ENCODE measurements at places on chromosomes 2 and 18. TPM values are rescaled to one million over a fixed set of nuclear protein-coding genes. Genes with fewer than 3 reads are reported as not detected.

DNA sequence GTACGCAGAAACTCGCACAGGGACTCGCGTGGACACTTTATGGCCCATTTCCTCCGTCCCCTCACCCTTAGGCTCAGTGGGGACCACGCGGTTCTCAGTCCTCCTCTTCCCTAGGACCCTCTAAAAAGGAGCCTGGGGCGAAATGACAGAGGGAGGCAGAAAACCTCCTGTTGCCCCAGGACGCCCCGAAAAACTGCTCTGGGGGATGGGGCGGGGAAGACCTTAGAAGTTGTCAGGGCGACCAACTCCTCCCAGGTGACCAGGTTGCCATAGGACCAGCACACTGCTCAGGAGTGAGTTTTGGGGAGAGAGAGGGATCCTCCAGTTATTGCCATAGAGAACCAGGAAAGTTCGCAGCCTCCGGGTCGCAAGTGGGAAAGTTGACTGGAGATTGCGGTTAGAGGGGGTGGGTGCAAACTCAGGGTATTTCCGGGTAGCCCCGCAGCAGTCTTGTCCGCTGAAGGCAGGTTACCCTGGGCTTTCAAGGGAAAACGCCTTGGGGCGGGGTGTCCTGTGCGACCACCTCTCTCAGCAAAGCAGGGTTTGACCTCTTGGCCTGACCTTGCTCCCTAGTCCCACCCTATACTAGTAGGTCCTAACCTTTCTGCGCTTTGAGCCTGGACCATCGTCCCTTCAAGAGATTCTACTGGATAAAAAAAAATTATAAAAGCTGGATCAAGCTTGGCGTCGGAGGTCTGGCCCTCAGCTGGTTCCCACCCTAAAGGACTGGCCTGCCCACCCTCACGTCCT lies 7.8 kb upstream of the PAX3 start:
- H3K36me3 ChIP-seq, result no peaks in the 10 kb centered on the region
- peaks cover 13% of the 10 kb centered on the region for H3K27me3 ChIP-seq
- H3K4me3 ChIP-seq, result peak overlapping the region; percentile 57
- no peak for DNase-seq

DNA sequence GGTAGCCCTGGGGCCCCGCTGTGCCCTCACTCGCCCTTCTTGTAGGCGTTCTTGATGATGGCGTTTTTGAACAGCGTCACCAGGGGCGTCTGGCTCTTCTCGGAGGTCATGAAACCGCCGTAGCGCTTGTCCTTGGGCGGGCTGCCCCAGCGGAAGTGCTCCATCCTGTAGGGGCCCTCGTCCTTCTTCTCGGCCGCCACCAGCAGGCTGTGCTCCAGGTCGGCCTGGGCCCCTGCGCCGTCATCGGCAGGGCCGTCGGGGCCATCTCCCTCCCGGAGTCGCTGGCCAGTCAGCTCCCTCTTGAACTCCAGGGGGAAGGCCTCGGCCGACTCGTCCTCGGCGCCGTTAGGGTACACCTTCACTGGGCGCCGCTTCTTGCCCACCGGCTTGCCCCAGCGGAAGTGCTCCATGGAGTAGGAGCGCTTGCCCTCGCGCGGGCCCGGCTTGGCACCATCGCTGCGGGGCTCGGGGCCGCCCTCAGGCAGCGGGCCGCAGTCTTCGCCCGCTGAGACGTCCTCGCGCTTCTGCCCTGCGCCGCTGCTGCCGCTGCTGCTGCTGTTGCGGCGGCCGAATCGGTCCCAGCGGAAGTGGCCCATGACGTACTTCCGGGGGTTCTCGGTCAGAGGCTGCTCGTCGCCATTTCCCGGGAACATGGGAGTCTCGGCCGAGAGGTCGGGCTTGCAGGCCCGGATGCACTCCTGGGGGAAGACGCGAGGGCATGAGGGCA lies 7.2 kb downstream of the POMC start:
- DNase-seq, result no peak
- H3K36me3 ChIP-seq, result no peaks in the 10 kb centered on the region
- H3K4me3 ChIP-seq, result peak overlapping the region; percentile 54
- H3K4me1 ChIP-seq, result no peaks in the 10 kb centered on the region

DNA sequence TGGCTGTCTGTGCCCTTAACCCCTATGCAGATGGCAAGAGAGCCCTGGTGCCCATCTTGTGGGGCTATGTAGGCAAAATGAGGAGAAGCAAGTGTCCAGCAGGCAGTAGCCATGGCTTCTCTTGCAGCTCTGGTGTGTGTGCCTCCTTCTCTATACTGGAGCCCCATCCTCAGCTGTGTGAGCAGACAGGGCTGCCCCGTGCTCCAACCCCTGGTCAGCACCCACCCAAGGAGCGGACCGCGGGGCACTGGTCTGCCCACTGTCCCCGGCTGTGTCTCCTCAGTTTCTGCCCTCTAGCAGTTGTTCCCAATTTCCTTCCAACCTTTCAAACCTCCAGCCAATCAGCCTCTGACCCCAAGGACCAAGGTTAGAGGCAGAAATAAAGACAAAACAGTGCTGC lies 134.9 kb upstream of the GLI2 start:
- H3K27ac ChIP-seq, result no peak overlapping the region
- no peak overlapping the region for H3K4me3 ChIP-seq
- peaks cover 7% of the 10 kb centered on the region for H3K4me1 ChIP-seq
- no peaks in the 10 kb centered on the region for H3K27me3 ChIP-seq
- DNase-seq, result no peak

Gene LIPG
- 0.06 TPM for total RNA-seq

DNA sequence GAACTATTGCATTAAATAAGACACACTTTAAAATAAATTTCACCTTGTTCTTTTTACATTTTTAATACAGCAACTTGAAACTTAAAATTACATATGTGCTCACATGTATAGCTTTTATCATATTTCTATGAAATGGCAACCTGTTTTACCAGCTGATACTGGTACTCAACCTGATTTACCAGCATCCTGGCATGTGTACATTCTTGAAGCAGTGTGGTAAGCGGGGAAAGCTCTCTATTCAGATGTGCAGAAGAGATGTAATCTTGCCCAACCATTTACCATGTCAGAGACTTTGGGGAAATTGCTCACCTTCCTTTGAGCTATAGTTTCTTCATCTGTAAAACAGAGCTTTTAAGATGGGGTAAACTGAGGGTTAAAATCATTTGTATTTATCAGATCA lies 133.2 kb downstream of the CCDC148 start:
- H3K4me1 ChIP-seq, result no peaks in the 10 kb centered on the region
- H3K4me3 ChIP-seq, result no peak overlapping the region
- no peaks in the 10 kb centered on the region for H3K36me3 ChIP-seq
- DNase-seq, result no peak

Gene LONRF2
- total RNA-seq, result 33.6 TPM

Gene ALPP
- not detected for total RNA-seq

DNA sequence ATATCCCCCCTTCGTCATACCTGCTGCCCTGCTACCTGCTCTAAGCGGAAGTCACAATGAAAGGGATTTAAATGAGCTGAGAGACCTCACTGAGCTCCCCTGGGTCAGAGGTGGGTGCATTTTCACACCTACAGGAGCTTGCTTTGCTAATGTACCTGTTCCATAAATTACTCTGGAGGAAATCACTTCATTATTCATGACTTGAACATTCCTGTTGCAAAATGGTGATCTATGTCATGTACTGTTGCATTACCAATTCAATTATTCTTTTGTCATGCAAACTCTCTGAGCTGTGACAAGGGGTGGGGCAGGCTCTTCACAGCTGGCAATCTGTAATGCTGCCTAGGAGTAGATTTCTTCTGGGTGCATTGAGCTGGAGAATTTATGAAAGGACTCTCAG lies 761.3 kb downstream of the TSN start:
- no peaks in the 10 kb centered on the region for H3K27me3 ChIP-seq
- no peaks in the 10 kb centered on the region for H3K36me3 ChIP-seq
- no peak overlapping the region for H3K4me3 ChIP-seq
- no peaks in the 10 kb centered on the region for H3K4me1 ChIP-seq
- H3K27ac ChIP-seq, result no peak overlapping the region

Gene CRYGD
- not detected for total RNA-seq

Gene CELF4
- 1.8 TPM for total RNA-seq

GRCh38 chr18:34529358-34530335 lies 180.5 kb upstream of the DTNA start:
- no peak overlapping the region for H3K4me3 ChIP-seq
- peaks cover 25% of the 10 kb centered on the region for H3K4me1 ChIP-seq
- no peaks in the 10 kb centered on the region for H3K27me3 ChIP-seq
- no peak overlapping the region for H3K27ac ChIP-seq

Gene SRD5A2
- total RNA-seq, result not detected

DNA sequence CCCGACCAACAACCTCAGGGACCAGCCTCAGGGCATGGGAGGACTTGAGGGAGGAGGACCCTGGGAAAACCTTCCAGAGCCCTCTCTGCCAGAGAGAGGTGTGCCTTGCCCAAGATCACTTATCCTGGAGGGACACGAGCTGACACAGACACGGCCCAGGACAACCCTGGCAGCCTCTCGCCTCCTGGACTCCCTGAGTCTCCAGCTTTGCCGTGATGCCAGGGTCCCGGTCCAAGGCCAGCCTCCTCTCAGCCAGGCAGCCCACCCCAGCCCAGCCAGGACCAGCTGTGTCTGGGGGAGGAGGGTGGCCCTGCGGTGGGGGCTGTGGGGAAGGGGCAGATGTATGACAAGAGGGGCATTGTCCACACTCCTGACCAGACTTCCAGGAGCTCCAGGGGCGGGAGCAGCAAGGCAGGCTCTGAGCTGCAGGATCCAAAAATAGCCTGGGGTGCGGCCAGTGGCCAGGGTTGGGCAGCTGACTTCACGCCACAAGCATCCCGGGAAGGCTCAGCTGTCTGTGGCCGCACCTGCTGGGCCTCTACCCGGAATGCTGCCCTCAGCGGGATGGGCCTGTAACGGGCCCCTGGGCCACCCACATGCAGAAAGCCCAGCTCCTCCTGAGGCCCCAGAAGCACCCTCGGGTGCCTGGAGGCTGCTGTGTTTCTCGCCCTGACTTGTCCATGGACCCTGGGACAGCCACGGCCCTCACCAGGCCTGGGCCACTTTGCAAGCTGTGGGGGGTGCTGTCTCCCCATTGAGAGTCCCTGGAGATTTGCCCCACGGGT lies 65.5 kb upstream of the GPC1 start:
- no peaks in the 10 kb centered on the region for H3K27me3 ChIP-seq
- H3K36me3 ChIP-seq, result no peaks in the 10 kb centered on the region
- H3K27ac ChIP-seq, result peak overlapping the region; percentile 83
- H3K4me3 ChIP-seq, result peak overlapping the region; percentile 8
- peaks cover 60% of the 10 kb centered on the region for H3K4me1 ChIP-seq

Gene VWA3B
- total RNA-seq, result not detected

- no peak for DNase-seq
- no peaks in the 10 kb centered on the region for H3K27me3 ChIP-seq
- H3K27ac ChIP-seq, result no peak overlapping the region
Measured at GRCh38 chr2:230075988-230076631, 7.4 kb upstream of the SLC16A14 start.

- H3K4me1 ChIP-seq, result no peaks in the 10 kb centered on the region
- H3K4me3 ChIP-seq, result no peak overlapping the region
- no peak overlapping the region for H3K27ac ChIP-seq
- DNase-seq, result no peak
- H3K27me3 ChIP-seq, result no peaks in the 10 kb centered on the region
Measured at GRCh38 chr2:64793701-64794100, 140.0 kb upstream of the SERTAD2 start.

DNA sequence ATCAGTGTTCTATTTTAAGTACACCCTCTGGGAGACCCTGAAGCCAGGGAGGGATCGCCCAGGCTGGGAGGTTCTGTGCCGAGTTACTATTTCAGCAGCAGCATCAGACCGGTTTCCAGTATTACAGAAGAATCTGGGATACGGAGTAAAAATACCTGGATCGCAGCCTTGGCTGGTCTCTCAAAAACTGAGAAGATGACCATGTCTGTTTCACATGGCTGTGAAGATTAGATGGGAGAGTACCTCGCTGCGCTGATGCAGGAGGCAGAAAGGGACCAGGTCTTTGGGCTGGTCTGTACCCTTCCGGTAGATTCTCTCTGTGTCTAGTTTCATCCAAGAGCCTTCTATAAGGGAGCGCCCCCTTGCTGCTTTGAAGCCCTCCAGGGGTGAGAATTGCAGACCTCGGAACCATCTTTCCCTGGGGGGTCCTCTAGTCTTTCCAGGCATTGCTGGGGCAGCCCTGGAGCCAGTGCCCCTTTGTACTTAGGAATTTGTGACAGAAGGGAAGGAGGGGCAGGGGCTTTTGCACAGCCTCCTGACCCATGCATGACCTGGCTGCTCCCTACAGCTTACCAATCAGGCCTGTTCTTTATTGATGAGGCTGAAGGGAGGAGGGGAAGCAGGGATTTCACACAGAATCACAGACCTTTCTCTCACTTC lies 56.3 kb upstream of the MAPRE3 start:
- no peaks in the 10 kb centered on the region for H3K36me3 ChIP-seq
- no peaks in the 10 kb centered on the region for H3K27me3 ChIP-seq
- peaks cover 5% of the 10 kb centered on the region for H3K4me1 ChIP-seq
- DNase-seq, result peak; percentile 82
- no peak overlapping the region for H3K4me3 ChIP-seq

DNA sequence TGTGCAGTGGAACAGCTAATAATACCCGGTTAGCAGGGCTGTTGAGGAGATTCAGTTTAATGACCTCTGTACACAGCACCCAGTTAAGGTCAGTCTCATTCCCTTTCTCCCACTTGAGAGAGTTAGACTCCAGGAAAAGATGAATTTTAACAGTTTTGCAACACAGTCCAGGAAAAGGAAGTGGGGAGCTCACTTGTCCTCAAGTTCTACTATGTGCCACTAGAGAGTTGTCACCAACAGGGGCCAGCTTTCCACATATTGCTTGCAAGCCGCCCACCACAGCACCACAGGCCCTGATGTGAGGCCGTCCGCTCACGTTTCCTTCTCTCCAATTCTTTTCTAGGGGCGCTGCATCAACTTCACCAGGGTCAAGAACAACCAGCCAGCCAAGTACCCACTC lies 142.1 kb downstream of the GFPT1 start:
- peaks cover 49% of the 10 kb centered on the region for H3K4me1 ChIP-seq
- H3K27ac ChIP-seq, result no peak overlapping the region
- no peak overlapping the region for H3K4me3 ChIP-seq
- no peak for DNase-seq
- H3K36me3 ChIP-seq, result peaks cover 22% of the 10 kb centered on the region

Gene TMEM247
- total RNA-seq, result not detected

DNA sequence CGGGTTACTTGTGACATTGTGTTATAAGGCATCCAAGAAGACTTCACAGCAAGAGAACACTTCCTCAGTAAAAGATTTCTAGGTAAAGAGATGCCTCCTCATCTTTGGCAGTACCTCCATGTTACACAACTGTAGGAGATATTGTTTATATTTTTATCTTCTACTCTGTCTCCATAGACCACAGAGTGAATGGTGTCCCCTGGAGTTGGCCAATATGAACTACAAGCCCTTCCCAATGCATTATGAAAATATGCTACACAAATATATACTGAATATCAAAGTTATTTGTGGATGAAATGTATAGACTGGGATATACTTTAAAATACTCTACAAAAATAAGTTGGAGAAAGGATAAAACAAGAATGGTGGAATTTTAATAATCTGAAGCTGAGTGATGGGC lies 46.7 kb downstream of the MBOAT2 start:
- no peaks in the 10 kb centered on the region for H3K4me1 ChIP-seq
- H3K27ac ChIP-seq, result no peak overlapping the region
- H3K27me3 ChIP-seq, result no peaks in the 10 kb centered on the region
- no peak overlapping the region for H3K4me3 ChIP-seq
- no peak for DNase-seq
- no peaks in the 10 kb centered on the region for H3K36me3 ChIP-seq

Gene THSD7B
- total RNA-seq, result under 0.01 TPM

Gene FAM228B
- 26.6 TPM for total RNA-seq

GRCh38 chr2:1713142-1713838 lies 31.0 kb downstream of the PXDN start:
- H3K36me3 ChIP-seq, result no peaks in the 10 kb centered on the region
- H3K4me1 ChIP-seq, result peaks cover 57% of the 10 kb centered on the region
- H3K27ac ChIP-seq, result no peak overlapping the region
- no peak overlapping the region for H3K4me3 ChIP-seq
- no peak for DNase-seq

Gene FOXI3
- not detected for total RNA-seq

Gene RANBP2
- 70.2 TPM for total RNA-seq

Data from esophagus muscularis mucosa (tissue), 4 donors.